NCI-H2171 treated with DMSO at 0.1 percent for 48 hours (cell line): ENCODE measurements at places on chromosomes 11 and 22.

DNA sequence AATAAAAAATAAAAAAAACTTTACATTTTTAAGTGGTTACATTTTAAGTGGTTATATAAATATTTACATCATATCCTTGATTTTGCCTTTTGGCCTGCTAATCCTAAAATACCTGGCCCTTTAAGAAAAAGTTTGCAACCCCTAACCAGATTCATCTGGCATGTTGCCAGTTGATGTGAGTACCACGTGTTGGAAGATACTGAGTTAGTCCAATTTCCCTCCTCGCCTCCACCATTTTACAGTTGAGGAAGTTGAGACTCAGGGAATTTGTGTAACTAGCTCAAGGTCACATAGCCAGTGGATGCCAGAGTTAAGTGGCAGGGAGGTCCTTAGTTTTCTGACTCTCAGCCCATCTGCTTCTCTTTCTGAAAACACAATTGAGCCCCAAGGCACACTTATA, 5.1 kb downstream of the ELF5 start:
- DNase-seq, result no peak

DNA sequence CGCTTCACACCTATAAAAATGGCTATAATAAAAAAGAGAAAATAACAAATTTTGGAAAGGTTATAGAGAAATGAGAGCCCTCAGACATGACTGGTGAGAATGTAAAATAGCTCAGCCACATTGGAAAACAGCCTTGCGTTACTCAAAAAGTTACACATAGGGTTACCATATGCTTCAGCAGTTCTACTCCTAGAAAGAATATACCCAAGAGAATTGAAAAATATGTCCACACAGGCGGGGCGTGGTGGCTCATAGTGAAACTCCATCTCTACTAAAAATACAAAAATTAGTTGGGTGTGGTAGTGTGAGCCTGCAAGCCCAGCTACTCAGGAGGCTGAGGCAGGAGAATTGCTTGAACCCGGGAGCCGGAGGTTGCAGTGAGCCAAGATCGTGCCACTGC, 7.6 kb upstream of the JHY start:
- DNase-seq, result peak; percentile 36

DNA sequence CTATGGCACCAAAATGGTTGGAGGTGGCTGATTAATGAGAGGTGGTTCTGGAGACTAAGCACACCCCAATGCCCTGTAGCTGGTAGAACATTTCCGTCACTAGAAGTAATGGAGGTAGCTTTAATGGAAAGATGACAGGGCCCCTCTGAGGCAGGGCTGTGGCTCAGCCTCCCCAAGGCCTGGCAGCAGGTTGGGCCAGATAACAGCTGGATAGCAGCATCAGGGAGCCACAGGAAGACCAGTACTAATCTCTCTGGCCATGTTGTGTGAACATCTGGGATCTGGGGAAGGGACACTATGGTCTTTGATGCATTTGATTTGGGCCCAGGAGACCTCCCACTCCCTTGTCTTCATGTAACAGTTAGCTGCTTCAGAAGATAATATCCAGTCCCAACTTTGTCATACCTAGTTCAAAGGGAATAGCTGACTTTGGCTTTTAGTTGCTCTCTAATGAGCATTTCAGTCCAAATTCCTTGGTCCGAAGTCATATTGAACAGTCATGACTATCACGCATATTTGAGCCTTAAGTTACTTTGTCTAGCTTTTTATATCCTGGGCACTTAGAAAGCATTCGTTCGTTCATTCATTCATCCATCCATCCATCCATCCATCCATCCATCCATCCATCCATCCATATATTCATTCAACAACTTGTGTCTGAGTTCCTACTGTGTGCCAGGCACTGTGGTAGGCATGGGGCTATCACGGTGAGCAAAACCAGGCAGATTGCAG, 53.0 kb upstream of the LMO2 start:
- DNase-seq, result no peak

DNA sequence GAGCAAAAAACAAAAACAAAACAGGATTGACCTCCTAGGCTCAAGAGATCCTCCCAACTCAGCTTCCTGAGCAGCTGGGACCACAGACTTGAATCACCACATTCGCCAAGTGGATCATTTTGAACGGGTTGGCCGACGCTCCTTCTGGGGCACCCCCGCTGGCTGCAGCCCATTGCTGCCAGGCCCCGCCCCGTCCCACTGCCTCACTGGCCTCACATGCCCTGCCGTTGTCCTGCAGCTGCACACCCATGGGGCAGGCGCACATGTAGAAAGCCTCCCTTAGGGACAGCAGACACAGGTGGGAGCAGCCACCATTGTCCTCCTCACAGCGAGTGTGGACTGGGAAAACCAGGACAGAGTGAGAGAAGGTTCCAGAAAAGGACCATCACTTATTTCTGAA, 154.5 kb downstream of the CRYBB2 start:
- DNase-seq, result no peak

- no peak for DNase-seq
These were observed 33.3 kb downstream of the KIAA1671 start for GRCh38 chr22:24985826-24986214.

GRCh38 chr11:58600510-58600909, 21.6 kb downstream of the ZFP91 start:
- DNase-seq, result no peak

DNA sequence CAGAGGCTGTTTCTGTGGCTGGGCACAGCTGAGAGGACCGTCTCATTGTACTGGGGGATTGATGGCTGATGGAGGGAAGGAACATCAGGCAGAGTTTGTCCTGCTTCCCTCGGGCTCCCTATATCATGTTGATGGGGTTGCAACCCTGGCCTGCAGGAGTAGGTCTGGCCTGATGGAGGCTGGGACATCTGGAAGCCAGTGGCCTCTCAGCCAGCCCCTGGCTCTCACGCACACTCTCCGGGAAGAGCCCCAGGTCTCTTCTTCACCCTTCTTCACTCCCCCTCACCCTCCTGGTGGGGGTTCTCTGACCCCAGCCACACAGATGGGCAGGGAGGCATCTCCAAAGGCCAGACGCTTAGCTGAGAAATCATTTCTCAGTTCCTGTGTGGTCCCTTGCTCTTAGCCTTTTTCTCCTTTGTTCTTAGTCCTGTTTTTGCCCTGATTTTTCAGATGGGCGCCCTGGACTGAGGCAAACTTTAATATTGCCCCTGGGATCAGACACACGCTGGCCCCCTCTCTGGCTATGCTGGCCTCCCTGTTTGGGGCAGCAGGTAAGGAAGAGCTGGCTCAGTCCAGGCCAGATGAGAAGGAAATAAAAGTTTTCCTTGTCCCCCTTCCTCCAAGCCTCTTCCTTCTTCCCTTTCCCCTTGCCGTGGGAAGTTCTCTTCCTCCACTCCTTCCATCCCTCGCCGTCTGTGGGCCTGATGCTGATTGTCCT, 13.9 kb upstream of the ANO1 start:
- DNase-seq, result no peak

GRCh38 chr22:36923131-36923788, 9.8 kb downstream of the CSF2RB start:
- DNase-seq, result no peak

- no peak for DNase-seq
These were observed 364.9 kb downstream of the BRD1 start for GRCh38 chr22:49462795-49463194.

DNA sequence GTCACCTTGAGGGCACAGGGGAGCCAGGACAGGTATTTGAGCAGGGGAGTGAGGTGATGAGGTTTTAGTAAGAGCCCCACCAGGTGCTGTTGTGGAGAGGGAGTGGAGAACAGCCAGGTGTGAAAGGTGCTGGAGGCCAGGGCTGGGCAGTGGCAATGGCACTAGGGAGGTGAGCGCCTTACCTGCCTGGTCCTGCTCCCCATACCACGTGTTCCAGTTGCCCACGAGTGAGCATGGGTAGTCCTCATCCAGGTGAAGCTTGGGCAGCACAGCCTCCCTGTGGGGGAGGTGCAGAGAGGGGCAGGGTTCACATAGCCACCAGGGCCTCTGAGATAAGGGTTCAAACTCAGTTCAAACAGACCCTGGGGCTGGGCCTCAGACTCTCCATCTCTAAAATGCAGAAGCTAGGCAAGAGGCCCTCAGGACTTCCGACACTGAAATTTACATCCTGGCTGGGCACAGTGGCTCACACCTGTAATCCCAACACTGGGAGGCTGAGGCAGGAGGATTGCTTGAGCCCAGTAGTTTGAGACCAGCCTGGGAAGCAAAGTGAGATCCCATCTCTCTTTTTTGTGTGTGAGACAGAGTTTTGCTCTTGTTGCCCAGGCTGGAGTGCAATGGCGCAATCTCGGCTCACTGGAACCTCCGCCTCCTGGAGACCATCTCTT, 11.8 kb downstream of the NIPSNAP1 start:
- no peak for DNase-seq

GRCh38 chr11:45880772-45881570, 4.5 kb upstream of the MAPK8IP1 start:
- DNase-seq, result peak; percentile 77
